ENCODE measurements at places on chromosomes 12 and 14. TPM values are rescaled to one million over a fixed set of nuclear protein-coding genes. Genes with fewer than 3 reads are reported as not detected.

DNA sequence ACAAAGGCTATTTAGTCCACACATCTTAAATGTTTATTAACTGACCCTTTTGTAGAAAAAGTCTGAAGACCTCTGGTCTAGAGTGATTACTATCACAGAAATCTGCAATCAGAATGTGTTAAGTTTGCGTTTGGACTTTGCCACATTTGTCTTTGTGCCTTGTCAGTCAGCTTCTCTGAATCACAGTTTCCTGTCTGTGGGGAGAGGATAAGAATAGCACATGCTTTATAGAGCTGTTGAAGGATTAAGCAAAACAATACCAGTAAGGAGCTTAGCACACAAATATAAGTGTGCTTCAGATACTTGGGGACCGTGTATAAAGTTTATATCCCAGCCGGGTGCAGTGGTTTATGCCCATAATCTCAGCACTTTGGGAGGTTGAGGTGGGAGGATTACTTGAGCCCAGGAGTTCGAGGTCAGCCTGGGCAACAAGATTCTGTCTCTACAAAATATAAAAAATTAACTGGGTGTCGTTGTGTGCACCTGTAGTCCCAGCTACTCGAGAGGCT lies 63.0 kb upstream of the BTG1 start:
- DNase-seq: peak; percentile 60

SLC38A6 gene
- 225 TPM for total RNA-seq

SSTR1 gene
- 0.63 TPM for total RNA-seq

DNA sequence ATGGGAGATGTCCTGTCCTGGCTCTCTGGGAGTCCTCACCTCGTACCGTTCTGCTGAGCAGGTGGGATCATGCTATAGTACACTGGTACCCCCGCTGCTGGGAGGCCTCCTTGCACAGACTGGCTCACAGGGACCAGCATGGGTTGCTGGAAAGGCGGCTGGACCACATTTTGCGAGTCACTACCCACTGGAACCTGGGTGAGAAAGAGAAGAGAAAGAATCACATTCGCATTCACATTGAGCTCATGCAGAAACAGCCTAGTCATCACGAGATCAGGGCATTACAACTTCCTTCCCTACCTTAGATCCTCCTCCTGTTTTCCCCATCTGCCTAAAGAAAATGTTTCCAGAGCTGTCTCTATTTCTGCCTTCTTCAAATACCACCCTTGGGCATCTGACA lies 17.3 kb upstream of the STAC3 start:
- DNase-seq: no peak

NGB gene
- total RNA-seq: not detected

GRCh38 chr12:90257927-90258624 lies 549.4 kb upstream of the ATP2B1 start:
- DNase-seq: no peak

DNA sequence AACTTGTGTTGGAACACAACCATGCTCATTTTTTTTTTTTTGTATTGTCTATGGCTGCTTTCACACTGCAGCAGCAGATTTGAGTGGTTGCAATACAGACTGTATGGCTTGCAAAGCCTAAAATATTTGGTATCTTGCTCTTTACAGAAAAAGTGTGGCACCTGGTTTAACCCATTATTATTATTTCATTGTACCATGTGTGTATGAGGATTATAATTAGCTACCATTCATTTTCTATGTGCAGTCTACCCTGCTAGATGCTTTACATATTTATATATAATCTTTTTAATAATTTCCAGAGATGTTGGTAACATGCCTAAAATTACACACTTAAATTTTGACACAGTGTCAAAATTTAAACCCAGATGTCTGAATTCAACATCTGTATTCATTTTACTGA lies 37.7 kb downstream of the SPATS2 start:
- DNase-seq: no peak

DNA sequence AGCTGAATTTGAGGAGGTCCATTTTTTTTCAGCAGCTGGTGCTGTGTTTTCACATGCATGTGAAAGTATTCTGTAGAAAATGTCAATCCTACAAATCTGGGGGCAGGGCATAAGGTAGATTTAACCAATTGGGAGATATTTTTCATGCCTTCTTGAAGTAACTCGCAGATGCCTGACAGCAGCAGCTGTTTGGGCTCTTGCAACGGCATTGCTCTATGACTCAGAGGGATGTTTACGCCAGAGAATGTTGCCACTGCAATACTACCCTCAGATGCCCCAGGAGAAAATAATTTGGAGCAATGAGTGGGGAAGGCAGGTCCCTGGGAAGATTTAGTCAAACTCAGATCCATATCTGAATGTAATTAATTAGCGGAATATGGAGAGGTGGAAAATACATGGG lies 42.5 kb upstream of the MYBPC1 start:
- DNase-seq: peak; percentile 5

DNA sequence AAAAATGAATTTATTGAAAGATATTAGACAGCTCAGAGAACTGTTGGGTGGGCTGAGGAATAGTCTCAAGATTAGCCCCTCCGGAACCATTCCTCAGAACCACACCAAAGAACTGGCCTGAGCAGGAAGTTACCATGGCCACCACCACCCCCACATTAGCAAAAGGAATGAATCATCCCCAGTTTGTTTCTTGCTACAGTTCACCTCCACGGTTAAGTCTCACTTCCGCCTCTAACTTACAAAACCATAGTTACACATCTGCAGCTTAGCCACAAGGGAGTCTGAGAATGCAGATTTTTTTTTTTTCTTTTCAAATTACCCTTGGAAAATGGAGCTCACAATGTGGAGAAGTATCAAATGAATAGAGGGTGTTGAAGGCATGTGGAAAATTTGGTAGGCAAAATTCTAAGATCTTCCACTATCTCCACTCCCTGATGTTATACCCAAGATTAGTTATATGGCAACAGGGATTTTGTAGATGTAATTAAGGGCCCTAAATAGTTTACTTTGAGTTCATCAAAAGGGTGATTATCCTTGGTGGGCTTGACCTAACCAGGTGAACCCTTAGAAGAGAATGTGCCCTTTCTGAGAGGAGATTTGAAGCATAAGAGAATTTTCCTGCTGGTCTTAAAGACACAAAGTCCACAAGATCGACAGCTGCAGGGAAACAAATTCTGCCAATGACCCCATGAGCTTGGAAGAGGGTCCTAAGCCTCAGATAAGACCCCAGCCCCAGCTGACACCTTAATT lies 129.8 kb upstream of the KRR1 start:
- DNase-seq: peak; percentile 65

- no peak for DNase-seq
Measured at GRCh38 chr12:52183971-52184370, 7.8 kb downstream of the KRT80 start.

- DNase-seq: peak; percentile 50
Measured at GRCh38 chr12:2258025-2258424, 205.2 kb downstream of the CACNA1C start.

GRCh38 chr14:38989922-38990546 lies 113.0 kb downstream of the SEC23A start:
- no peak for DNase-seq

GPRC5D gene
- total RNA-seq: not detected

- DNase-seq: no peak
Measured at GRCh38 chr14:26448181-26448855, 149.5 kb downstream of the NOVA1 start.
